CD8-positive, alpha-beta T cell (primary cell): ENCODE measurements at places on chromosomes 16 and 17.

DNA sequence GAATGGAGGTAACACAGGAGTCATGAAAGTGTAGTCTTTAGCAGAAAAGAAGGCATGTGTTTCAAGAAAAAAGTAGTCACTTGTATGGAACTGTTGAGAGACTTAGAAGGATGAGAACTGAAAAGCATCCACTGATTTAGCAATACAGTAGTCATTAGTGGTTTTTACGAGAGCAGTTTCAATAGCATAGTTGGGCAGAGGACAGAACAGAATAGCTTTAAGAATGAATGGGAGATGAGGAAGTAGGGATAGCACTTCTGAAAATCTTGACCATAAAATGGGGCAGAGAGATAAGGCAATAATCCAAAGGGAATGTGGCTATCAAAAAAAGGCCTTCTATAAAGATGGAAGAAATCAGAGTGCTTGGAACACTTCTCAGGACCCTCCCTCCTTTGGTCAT is 64.8 kb upstream of the C17orf78 start:
- DNase-seq, result no peak

DNA sequence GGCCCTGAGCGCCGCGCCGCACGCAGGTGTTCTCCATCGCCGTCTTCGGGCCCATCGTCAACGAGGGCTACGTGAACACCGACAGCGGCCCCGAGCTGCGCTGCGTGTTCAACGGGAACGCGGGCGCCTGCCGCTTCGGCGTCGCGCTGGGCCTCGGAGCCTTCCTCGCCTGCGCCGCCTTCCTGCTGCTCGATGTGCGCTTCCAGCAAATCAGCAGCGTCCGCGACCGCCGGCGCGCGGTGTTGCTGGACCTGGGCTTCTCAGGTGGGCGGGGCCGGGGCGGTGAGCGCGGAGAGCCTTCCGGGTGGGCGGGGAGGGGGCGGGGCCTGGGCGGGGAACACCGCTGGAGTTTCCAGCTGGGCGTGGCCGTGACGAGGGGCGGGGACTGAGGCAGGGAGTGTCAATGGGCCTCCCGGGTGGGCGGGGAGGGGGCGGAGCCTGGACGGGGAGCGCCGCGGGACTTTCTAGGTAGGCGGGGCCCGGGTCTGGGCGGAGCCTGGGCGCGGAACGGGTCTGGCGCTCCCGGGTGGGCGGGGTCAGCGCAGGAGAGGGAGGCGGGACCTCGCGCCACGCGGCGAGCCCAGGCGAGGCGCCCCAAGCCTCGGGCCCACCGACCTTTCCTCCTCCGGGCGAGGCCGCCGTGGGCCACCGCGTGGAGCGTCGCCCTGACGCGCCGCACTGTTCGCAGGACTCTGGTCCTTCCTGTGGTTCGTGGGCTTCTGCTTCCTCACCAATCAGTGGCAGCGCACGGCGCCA is 2.4 kb downstream of the SYNGR3 start:
- DNase-seq, result peak; percentile 97

GRCh38 chr17:28345419-28346198 is 10.0 kb downstream of the TNFAIP1 start:
- no peak for DNase-seq

DNA sequence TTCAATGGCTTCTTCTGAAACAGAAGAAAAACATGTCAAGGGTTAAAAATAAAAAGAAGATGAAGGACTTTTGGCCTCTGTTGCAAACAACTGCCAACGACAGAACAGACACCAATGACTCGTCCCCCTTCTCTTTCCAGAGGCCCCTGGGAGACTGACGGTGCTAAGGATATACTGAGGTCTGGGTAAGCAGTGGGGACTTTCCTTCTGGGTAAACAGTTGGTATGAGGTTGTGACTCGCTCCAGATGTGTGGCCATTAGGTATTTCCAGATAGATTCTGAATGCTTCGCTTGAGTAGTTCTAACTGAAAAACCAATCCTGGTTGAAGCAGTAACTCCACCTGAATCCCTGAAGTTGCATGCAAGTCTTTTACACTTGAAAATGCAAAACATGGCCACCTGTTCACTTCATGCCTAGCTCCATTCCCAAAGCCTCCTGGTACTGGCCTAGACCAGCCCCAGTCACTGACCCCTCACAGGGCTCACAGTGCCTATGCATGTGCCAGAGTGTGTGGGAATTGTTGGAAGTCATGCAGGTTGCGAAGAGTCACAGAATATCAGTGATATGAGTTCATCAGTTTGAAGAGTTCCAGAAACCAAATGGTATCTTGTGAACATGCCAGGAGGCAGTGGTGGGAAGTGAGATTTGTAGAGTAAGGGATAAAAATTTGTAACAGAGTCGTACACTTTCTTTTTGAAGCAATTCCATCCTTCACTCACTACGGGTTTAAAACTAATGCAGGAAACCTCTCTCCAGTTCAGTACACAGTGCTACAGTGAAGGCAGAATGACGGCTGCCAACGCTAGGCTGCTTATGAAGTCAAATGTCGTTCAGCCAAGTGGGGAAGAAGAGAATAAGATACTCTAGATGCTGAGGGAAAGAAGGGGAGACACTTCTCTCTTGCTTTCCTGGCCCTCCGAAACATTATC is 217.8 kb downstream of the ZFHX3 start:
- no peak for DNase-seq

DNA sequence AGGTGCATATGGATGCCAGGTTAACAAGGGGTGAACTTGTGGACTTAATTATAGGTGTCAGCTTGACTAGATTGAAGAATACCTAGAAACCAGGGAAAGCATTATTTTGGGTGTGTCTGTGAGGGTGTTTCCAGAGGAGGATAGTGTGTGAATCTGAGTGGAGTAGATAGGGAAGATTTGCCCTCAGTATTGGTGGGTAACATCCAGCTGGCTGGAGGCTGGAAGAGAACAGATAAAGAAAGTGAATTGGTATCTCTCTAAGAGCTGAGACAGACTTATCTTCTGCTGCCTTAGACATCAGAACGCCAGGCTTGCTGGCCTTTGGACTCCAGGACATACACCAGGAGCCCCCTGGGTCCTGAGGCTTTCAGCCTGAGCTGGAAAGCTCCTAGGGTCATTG is 75.2 kb downstream of the CDRT15 start:
- DNase-seq, result no peak

GRCh38 chr17:34424814-34425491 is 61.9 kb upstream of the CCL1 start:
- no peak for DNase-seq
